ENCODE measurements at places on chromosomes 4 and X.
A peak's percentile ranks its signal among the peaks of the same experiment; 100 is the strongest.

DNA sequence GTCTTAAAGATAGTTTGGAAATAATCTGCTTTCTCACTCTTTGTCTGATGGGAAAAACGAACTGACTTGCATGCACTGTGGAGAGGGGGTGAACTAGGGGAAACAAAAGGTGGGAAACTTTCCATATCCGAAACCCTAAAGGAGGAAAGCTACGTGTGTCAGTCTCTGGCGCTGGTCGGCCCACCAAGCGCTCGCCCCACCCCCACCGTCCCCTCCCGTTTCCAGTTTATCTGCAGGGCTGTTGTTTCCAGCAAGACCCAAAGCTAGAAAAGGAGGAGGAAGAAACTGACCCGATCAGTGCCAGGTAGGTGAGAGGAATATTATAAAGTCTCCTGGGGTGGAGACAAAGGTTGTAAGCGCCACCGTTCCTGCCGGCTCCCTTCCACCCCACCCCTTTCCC is 552 bp downstream of the TCEAL9 start:
- DNase-seq: no peak

- DNase-seq: no peak
Observed at GRCh38 chr4:112403101-112403945, 106.2 kb downstream of the ALPK1 start.

- no peak for DNase-seq
Observed at GRCh38 chr4:77176640-77177039, 19.6 kb downstream of the CCNG2 start.

- no peak for DNase-seq
Observed at GRCh38 chr4:88831031-88831430, 133.4 kb upstream of the NAP1L5 start.

DNA sequence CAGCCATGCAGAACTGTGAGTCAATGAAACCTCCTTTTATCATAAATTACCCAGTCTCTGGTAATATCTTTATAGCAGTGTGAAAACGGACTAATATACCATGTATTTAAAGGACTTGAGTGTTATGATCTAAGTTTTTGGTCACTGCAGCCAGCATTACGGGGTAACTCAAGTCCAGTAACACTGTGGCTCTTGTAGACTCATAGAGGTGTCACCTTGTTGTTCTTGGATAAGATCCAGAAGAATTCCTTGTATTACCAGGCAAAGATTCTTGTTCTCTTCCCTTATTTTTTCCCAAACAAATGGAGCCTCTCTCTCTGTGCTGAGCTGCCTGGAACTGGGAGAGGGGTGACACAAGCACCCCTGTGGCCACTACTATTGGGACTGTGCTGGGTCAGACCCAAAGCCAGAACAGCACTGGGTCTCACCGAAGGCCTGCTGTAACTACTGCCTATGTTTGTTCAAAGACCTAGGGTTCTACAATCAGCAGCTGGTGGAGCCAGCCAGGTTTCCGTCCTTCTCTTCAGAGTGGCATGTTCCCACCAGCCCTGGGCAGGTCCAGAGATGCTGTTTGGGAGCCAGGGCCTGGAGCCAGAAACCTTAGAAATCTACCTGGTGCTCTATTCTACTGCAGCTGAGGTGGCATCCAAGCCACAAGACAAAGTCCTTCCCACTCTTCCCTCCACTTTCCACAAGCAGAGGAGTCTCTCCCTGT is 43.7 kb upstream of the MED14 start:
- no peak for DNase-seq

GRCh38 chrX:106263817-106264216 is 95.7 kb downstream of the PWWP3B start:
- no peak for DNase-seq

DNA sequence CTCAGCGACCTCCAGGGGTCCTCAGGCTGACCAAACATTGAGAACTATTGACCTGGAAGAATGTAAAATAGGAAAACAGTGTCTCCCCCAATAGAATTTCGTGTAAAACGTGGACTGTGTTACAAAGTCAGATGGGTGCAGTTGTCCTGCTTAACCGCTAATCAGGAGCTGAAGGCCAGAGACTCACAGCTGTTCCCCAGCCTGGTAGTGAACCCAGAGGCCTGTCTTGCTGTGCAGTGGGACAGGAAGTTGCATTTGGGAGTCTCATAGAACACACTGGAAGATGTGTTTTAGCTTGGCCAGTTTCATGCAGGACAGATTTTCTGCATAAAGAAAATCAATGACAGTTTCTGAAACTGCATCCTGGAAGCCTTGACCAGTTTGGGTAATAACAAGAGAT is 151.5 kb downstream of the PTTG2 start:
- no peak for DNase-seq

DNA sequence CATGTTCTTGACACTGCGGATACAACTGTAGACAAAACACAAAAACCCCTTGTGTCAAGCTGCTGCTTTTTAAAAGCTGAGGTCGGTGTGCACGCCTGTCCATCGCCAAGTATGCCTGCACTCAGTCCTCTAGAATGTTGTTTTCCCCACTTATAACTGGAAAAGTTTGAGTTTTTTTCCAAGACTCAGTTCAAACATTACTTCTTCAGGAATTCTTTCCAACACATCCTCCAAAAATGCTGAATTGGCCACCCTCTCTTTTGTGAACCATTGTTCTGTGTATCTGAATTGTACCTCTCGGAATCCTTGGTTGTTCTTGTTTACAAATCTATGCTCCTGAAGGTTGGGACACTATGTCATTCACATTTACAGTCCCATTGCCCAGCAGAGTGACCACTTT is 94.6 kb downstream of the REELD1 start:
- DNase-seq: no peak

DNA sequence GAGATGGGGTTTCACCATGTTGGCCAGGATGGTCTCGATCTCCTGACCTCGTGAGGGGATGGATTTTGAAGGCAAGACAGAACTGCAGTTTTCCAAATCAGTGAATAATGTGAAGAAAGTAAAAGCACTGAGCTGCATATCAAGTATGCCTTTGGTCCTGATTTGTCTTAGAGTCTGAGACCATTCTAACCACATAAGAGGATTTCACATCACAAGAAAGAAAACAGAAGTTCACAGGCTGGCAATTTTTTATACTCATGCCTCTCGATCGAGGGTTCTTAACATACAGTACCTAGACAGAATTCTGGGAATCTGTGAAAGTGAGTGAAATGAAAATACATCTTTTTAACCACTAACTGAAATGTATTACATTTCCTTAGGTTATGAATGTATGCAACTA is 23.3 kb downstream of the CHIC2 start:
- peak; percentile 31 for DNase-seq

- peak; percentile 72 for DNase-seq
Observed at GRCh38 chrX:9352694-9353411, 112.0 kb upstream of the TBL1X start.

DNA sequence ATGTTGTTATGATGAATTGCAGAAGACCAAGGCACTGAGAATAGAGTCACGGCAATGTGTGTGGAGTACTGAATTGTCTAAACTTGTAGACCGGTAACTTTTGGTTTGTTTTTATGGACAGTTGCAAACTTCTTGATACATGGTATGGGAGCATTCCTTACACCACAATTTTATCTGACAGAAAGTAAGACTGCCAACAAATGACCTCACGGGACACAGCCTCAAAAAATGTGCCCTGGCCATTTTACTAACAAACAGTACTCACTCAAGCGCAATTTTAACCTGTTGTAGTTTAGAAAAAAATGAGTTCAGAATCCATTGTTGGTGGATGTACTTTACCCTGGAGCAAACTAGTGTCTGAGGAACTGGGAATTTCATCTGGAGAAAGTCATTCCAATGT is 321.2 kb downstream of the CAMK2D start:
- DNase-seq: no peak

GRCh38 chrX:1212532-1212931 is at the start of gene CRLF2:
Gene CRLF2 (minus strand): TSS chrX:1212649. CDS start chrX:1212634, 15 bp downstream.
- DNase-seq: peak; percentile 57
